ENCODE measurements at places on chromosomes 7 and 10.

DNA sequence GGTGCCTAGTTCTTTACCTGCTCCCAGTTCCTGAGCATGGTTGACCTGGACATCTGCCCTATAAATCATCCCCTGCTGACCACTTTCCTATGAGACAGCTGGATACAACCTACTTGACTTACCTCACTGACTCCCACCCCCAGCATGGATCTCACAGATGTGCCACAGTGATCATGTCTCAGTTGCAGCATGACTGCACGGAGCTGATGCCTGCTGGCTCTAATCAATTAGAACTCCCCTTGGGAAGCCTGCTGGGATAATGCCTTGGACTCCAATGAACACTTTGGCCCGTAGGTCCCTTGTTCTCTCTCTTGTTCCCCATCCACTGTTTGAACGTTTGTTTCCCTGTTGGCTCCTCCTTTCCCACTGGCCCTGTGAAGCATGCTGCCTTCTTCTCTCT, 271.2 kb upstream of the IGFBP3 start:
- no peak for DNase-seq

GRCh38 chr10:89531359-89531758, 4.0 kb downstream of the SLC16A12 start:
- no peak for DNase-seq

GRCh38 chr7:120272701-120273475, at the start of gene KCND2:
Gene KCND2 (plus strand): TSS chr7:120273175.
- DNase-seq = peak; percentile 49

GRCh38 chr7:29386196-29386765, 177.4 kb upstream of the PRR15 start:
- no peak for DNase-seq

- no peak for DNase-seq
Measured at GRCh38 chr10:64537112-64537511, 1015.9 kb downstream of the REEP3 start.

- no peak for DNase-seq
Measured at GRCh38 chr7:64686493-64687184, 20.7 kb downstream of the ZNF107 start.

- DNase-seq = no peak
Measured at GRCh38 chr7:88357781-88358525, 51.3 kb upstream of the STEAP4 start.

DNA sequence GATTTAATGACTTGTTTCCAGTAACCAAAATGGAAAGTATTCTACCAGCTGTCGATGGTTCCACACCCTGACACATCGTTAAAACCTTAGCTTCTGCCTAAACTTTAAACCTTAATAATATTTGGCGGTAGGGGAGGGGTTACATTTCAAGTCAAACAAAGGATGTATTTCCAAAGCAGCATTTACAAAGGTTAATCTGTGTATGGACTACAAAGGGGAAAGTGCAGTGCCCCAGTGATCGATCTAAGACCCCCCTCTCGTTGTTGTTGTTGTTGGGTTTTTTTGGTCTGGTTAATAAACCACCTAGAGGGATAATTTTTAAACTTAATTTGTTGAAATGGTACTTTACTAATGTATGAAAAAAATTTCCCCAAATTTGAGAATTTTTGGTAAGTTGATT, 1.1 kb upstream of the STEAP2 start:
- peak; percentile 2 for DNase-seq

- no peak for DNase-seq
Measured at GRCh38 chr10:29446327-29446726, 157.5 kb downstream of the LYZL1 start.

GRCh38 chr7:80359476-80359875, 152.4 kb downstream of the GNAT3 start:
- DNase-seq = no peak

DNA sequence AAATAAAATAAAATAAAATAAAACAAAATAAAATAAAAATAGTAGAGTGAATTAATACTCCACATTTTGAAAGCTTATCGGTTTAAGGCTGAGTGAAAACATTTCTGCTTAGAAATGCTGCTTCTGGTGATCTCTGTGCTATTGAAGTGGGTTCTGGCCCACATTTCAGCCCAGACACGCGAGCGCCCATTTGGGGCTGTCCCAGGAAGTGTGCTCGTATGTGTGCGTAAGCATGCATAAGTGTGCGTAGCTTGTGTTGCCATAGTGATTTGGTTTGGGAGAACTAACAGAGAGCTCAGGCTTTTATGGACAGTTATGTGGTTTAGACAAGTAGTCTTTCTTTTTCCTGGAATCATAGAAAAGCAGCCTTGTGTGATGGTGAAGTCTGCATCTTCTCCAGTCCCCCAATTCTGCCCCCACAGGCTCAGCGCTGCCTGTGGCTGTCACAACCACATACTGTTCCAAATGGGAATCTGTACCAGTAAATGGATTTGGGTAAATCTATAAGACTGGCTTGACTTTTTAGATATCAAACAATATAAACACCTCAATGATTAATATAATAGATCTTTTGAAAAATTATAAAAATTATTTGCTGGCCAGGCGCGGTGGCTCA, 29.8 kb upstream of the PURB start:
- no peak for DNase-seq

DNA sequence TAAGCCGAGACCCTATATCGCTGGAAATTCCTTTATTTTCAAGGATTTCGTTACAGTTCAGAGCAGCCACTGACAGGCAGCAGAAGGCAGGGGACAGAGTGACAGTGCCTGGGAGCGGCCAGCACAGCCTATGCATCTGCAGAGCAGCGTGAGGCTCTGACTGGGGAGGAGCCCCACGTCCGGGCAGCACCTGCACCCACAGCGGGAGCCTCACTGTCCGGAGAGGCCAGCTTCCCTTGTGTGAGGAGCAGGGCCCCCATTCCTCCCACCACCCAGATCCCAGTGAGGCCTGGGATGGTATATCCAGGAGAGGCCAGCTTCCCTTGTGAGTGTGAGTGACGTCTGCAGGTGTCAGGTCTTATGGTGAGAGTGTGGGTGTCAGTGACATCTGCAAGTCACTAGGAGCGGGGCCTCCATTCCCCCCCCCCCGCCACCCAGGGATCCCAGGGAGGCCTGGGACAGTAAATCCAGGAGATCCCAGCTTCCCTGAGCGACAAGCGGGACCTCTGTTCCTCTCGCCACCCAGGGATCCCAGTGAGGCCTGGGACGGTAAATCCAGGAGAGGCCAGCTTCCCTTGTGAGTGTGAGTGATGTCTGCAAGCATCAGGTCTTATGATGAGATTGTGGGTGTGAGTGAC, 259.1 kb downstream of the PTPRN2 start:
- no peak for DNase-seq

DNA sequence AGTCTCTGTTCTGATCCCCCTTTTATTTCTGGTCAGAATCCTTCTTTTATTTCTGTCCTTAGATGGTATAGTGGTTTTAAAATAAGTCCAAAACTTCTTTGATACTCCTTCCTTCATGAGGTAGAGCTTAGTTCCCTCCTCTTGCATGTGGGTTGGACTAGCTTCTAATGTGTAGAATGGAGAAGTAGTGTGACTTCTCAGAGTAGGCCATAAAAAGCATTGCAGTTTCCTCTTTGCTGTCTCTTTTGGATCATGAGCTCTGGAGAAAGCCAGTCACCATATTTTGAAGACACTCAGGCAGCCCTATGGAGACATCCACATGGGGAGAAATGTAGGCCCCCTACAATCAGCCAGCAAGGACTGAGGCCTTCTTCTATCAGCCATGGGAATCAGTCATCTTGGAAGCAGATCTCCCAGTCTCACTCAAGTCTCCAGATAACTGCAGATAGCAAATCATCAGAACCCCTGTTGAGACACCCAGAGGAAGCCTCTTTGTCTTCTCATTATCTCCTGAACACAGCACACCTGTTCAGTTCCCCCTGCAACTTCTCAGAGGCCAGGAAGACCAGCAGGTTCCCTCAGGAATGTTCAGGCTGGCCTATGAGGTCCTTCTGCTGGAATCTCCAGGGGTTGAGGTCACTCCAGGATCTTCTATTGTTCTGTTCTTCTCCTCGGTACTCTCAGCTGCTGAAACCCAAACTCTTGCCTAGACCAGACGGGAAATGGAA, 511.9 kb upstream of the ZMIZ1 start:
- no peak for DNase-seq

DNA sequence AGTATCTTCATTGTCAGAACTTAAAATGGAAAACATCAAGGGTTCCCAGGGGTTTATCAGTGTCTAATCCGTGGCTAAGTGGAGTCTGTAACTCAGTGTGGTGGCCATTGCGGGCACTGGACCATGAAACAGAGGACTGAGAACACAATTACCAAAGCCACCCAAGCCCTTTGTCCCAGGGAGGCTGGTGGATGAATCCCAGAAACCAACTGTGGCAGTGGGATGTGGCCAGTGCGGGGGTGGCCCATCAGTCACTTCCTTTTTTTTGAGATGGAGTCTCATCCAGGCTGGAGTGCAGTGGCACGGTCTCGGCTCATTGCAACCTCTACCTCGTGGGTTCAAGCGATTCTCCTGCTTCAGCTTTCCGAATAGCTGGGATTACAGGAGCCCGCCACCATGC, 61.8 kb downstream of the TACC2 start:
- no peak for DNase-seq

DNA sequence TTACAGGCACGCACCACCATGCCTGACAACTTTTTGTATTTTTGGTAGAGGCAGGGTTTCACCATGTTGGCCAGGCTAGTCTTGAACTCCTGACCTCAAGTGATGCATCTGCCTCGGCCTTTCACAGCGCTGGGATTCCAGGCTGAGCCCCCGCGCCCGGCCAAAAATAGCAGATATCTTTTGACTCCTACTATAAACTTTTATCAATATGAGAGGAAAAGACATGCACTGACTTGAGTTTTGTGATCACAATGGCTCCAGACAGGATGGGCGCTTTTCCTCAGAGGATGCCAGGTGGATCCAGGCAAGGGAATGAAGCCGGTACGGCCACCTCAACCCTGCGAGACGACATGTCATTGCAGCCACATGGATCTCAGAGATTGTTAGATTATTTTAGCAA, 123.9 kb downstream of the DNAJB6 start:
- no peak for DNase-seq

- DNase-seq = no peak
Measured at GRCh38 chr7:93711926-93712325, 137.4 kb upstream of the CALCR start.

GRCh38 chr10:77865580-77866324, 60.8 kb downstream of the DLG5 start:
- DNase-seq = peak; percentile 92

- no peak for DNase-seq
Measured at GRCh38 chr10:127563718-127564553, 14.8 kb downstream of the NPS start.

- no peak for DNase-seq
Measured at GRCh38 chr10:47253651-47254375, 46.2 kb upstream of the GDF10 start.

DNA sequence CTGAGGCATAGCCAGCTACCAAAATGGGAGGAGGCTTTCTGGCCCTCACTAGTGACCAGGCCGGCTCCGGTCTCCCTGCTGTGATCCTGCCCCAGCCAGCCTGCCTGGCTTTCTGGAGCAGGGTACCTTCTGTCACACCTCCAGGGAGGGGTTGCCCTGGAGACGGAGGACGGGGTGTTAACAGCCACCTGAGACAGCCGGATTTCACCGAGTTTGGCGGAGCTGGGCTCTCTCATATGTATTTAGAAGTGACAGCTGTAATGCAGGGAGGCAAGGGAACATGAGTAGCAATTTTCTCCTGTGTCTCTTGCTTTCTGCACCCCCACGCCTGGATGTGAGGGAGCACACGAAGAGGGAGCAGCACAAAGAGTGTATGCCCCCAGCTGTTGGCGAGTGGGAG, 473.3 kb downstream of the PLXNA4 start:
- no peak for DNase-seq

DNA sequence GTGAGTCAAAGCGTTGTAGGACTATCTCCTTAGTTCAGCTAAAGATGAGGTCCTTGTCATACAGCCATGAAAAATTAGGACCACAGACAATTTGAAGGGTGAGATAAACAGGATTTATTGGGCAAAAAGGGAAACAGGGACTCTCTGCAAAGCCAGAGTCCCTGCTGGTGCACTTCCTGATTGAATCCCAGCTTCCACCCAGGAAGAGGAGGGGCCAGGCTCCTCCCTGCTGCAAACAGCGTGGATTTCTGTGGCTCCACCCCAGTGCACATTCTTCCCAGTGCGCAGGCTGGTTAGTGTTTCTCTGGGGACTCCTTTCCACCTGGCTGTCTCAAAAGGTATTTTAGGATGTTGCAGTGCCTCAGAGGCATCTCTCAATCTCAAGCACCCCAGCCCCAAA, 165.4 kb upstream of the YAE1 start:
- no peak for DNase-seq

GRCh38 chr7:105246679-105247078, 142.0 kb downstream of the SRPK2 start:
- no peak for DNase-seq

- no peak for DNase-seq
Measured at GRCh38 chr7:46229409-46229808, 308.3 kb upstream of the IGFBP3 start.

DNA sequence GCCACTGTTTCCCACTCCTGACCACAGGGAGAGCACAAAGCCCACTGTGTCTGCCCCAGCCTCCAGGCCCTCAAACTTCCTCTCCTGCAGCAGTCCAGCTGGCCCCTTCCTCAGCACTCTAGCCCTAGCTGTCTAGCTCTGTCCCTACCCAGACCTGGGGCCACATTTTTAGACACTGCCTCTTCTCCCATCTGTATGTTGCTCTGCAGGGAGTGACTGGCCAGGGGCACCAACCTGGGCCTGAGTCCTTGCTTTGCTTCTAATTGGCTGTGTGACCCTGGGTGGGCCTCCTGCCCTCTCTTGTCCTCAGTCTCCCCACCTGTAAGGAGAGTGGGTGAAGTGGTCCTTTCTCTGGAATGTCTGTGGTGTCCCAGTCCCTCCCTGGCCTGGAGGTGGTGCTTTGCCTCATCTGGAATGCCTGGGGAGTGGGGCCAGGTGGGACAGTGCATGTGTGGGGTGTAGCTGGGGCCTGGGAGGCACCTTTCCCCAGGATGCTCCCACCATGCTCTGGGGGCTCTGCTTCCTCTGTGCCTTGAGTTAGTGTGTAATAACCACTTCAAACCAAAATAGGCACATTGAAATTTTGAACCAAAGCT, 25.1 kb downstream of the AQP1 start:
- DNase-seq = no peak

DNA sequence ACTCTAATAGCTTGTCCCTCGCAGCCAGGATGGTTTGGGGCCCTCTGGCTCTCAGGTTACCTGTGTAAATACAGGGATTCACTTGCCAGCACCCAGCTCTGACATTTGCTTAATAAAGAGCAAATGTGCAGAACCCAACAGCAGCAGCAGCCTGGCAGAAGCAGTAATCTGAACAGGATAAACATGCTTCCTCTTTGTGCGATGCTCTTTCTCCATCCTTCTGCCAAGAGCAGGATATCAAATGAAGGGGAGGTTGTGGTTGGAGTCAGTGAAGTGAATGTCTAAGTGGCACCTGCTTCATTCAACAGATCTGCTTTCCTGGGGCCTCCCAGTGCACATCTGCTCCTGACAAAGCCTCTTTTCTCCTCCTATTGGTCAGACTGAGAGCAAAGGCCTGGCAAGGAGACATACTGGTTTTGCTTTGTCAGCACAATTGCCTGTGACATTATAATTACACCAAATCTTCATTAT, 130.3 kb downstream of the NRF1 start:
- DNase-seq = peak; percentile 85

- DNase-seq = no peak
Measured at GRCh38 chr7:90453259-90453891, 16.1 kb upstream of the PTTG1IP2 start.

- DNase-seq = peak; percentile 80
Measured at GRCh38 chr10:12348870-12349628, at the start of gene CAMK1D. Gene CAMK1D (plus strand): TSS chr10:12349547.
